ENCODE measurements at places on chromosomes 4 and X.

GRCh38 chrX:148658115-148658730 is 157.8 kb downstream of the AFF2 start:
- DNase-seq, result no peak

DNA sequence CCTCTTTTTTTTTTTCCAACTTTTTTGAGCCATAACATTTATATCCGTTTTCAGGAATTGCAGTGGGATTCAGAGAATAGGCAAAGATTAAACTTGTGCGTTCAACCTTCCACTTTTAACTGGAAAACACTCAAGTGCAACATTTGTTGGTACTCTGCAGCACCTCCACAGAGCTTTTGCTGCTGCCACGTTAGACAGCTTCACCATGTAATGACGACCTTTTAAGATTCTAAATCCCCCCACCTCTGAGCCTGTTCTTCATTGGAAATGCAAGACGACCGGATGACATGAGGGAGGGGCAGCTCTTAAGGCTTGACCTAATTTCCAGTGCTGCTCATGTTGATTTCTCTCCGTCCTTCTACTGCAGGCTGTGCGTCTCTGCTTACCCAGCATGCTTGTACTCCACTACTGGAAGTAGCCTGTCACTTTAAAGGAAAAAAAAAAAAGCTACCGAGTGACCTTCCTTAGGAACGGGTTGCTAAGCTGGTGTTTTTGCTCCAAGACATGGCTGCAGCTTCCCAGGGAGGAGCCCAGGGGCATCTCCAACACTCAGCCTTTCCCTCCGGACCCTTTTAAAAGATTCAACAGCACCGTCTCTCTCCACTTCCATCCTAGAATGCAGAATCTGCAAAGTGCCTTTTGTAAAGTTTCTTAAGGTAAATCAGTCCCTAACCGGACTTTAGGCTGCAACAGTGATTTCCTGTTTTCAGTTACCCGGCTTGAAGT is at the start of gene CC2D2A:
CC2D2A (plus strand) TSS at position 481 of the 726 bp plus-strand sequence. CDS start 6,051 bp downstream, outside the sequence.
- DNase-seq, result no peak

DNA sequence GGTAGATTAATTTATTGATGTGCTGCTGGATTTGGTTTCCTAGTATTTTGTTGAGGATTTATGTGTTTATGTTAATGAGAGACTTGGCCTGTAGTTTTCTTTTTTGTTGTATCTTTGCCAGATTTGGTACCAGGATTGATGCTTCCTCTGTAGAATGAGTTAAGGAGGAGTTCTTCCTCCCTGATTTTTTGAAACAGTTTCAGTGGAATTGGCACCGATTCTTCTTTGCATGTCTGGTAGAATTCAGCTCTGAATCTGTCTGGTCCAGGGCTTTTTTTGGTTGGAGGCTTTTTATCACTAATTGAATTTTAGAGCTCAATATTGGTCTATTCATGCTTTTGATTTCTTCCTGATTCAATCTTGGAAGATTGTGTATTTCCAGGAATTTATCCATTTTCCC is 174.0 kb upstream of the NDST4 start:
- no peak for DNase-seq

DNA sequence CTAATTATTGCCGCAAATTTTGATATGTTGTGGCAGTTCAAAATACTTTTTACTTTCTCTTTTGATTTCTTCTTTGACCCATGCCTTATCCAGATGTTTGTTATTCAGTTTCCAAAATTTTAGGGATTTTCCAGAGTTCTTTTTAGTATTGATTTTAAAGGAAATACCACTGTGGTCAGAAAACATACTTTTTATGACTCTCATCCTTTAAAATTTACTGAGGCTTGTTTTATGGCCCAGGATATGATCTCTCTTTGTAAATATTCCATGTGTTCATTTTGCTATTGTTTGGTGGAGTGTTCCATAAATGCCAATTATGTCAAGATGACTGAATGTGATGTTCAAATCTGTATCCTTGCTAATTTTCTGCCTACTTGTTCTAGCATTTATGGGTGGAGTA is 272.3 kb upstream of the DIPK2B start:
- DNase-seq, result peak; percentile 63

DNA sequence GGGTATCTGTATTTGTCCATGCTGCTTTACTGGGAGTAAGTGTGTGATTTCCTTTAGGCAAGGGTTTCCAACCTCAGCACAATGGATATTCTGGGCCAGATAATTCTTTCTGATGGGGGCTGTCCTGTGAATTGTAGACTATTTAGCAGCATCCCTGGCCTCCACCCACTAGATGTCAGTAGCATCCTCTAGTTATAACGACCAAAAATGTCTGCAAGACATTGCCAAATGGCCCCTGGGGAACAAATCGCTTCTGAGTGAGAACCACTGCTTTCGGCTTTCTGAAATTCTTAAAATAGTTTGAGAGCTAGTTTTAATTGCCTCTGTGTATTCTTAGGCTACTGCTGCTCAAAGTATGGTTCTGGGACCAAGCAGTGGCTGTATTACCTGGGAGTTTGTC is 81.2 kb upstream of the GPM6B start:
- DNase-seq, result no peak

DNA sequence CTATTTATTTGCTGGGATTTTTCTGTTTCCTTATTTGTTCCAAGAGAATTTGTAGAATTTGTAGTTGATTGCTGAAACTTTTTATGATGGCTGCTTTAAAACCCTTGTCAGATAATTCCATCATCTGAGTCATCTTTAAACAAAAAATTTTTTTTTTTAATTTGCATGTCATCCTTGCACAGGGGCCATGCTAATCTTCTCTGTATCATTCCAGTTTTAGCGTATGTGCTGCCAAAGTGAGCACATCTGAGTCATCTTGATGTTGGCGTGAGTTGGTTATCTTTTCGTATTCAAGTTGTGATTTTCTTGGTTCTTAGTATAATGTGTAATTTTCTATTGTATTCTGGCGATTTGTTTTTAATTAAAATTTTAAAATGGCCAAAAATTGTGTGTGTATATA is 18.7 kb upstream of the ZNF157 start:
- no peak for DNase-seq

GRCh38 chr4:173515458-173515857 is 14.6 kb downstream of the HAND2 start:
- DNase-seq, result no peak

DNA sequence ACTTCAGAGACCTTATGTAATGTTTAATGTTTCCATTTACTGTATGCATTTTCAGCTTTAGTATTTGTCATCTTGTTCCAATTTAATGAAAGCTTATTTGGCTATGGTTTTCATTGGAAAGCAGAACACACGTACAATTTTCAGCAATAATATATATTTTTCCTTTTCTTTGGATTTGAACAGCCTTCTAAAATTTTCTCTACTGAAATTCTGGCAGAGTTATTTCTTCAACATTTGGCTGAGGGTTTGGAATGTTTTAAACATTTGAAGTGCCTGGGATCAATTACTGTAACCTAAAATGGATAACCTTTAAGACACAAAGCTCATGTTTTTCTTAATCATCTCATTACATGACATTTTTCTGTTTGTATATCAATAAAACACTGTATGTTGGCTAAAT is 156.9 kb downstream of the TENM3 start:
- DNase-seq, result no peak

GRCh38 chr4:157052429-157053040 is 23.4 kb upstream of the GLRB start:
- no peak for DNase-seq

DNA sequence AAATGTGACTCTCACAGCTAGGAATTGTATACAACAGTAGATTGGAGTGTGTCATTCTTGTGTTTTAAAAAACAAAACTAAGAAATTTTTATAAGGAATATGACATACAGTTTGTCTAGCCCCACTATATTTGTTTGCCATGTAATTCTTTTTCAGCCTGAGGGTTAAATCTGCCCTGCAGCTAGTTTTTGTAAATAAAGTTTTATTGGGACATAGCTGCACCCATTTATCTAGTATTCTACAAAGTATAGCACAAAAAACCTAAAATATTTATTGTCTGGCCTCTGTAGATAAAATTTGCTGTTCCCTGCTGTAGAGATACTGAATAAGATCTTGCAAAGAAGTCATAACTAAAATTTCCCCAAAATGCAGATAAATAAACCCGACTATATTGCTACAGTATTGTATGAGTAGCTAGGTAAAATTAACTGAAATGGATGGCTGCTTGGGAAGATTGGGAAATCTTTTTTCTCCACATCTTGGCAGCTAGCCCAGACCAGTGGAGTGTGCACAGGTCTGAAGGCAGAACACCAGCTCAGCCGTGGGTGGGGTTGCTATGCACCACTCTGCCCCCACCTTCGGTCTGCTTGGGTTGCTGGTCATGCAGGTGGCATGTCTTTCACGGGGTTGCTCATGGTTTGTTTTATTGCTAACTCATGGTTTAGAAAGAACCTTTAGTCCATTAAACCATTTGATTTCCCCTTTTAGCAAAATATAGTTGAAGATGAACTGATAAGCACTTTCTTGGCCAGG is 127.9 kb downstream of the KLHL8 start:
- no peak for DNase-seq

DNA sequence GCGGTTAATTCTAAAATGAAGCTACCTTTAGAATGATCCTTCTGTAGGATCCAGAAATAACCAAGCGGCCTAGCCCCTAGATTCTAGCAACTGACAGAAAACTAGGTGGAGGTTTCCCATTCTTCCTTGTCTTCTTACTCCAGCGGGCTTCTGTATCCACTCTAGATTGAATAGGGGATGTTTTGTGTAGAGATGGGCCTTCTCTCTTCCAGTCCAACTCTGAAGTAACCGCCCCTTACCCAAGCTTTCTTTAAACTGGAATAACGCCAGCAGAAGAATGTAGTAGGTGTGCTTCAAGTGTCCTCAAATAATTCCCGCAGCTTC is 386 bp upstream of the TMEM184C start:
- DNase-seq, result no peak

- no peak for DNase-seq
These were observed 1.9 kb downstream of the USP38 start for GRCh38 chr4:143186649-143187048.

- no peak for DNase-seq
These were observed 1066.0 kb downstream of the GLUD2 start for GRCh38 chrX:122113376-122113775.

DNA sequence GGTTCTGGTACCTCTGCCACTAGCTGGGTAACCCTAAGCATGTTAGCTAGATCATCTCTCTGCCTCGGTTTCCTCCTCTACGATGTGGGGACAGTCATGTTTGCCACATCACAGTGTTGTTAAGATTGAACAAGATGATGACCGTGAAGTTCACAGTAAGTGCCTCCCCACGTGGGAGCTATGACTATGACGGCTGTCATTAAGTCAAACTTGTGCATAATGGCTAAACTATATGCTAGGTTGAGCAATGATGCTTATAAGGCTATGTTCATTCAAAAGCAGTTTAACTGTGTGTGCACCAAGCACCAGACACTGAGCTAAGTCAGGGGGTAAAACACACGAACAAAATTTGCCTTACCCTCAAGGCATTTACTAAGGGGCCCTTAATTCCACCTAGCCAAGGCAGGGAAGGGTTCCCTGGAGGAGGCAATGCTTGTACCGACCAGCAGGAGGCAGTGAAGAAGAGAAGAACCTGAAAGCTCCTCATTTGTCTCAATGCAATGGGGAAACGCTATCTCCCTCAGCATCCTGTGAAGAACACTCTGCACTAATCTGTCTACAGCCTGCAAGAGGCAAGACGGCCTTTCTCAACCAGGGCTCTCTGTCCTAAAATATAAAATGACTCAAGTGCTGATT is 52.9 kb downstream of the MAP7D2 start:
- no peak for DNase-seq

DNA sequence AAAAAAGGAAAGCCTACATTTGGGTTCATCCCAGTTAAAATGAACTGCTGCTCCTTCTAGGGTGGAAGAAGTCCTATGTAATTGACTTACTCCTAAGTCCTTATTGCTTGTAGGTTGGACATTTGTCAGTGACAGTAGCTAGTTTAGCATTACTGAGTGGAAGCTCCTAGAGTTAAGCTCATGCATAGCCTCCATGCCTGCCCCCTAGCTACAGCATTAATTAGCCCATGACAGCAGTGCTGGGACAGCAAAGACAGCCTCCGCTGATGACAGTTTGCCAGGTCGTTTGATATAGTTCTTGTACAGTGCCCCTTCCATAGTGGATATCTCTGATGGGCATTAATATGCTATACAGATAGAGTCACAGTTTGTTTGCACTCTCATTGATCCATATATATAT is 18.7 kb upstream of the GALNTL6 start:
- DNase-seq, result no peak

GRCh38 chrX:349196-349595 is 30.6 kb upstream of the GTPBP6 start:
- DNase-seq, result no peak

- no peak for DNase-seq
These were observed 166.5 kb downstream of the DHRSX start for GRCh38 chrX:2334237-2334636.

DNA sequence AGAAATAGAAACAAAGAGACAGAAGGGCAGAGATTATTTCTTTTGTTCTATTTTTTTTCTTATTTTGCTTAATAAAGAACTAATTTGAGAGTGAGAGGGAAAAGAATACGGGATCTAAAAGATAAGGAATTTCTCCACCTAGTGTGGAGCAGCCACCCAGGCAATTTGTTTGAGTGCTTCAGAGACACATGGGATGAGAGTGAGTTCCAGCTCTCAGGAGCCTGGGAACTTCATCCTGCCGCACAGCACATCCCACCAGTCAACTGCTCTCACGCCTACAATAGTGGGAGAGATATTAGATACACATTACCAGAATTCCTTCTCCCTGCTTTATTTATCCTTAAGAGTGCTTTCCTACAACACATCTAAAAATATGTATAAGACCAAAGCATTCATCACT is 946.4 kb downstream of the PDHA2 start:
- DNase-seq, result no peak

DNA sequence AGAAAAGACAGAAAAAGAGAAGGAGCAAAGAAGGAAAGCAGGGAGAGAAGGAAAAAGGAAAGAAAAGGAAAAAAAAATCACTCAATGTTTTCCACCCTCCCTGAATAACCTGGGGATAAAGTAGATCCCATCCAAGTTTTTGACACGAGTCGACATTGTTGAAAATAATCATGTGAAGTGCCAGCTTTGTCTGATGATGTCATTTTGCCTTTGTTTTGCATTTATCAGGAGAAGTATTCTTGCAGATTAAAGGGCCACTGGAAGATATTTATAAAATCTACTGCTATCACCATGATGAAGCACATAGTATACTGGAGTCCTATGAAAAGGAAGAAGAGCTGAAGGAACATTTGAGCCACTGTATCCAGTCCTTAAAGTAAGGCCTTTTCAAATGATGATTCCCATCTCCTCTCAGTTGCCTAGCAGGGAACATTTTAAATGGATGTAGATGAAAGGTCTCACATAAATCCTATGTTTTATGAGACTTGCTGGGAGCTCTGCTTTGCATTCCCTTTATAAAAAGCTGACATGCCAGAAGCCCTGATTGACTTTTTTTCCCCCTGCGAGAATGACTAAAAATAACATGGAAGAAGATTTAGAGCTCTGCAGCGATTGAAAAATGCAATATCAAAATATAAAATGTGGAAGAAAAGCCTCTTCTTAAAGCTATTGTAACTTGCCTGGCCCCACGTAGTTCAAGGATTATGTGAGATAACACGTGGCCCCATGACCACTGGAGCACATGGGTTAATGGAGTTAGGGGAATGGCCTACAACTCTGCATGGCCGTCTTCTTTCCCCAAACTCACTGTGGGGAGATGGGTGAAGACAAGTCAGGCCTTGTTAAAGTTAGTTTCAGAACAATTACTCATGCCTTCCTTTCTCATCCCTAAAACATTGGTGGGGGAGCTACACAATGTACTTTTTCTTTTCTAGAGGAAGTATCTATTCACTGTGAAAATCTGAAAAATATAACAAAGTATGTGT is 77.5 kb downstream of the INTS12 start:
- DNase-seq, result no peak

Data from BJ (cell line).